NCI-H748 treated with DMSO at 0.1 percent for 48 hours (cell line): ENCODE measurements at places on chromosomes 7 and 10.

- peak; percentile 13 for DNase-seq
These were observed 709 bp downstream of the ARPC1B start for GRCh38 chr7:99375070-99375807.

DNA sequence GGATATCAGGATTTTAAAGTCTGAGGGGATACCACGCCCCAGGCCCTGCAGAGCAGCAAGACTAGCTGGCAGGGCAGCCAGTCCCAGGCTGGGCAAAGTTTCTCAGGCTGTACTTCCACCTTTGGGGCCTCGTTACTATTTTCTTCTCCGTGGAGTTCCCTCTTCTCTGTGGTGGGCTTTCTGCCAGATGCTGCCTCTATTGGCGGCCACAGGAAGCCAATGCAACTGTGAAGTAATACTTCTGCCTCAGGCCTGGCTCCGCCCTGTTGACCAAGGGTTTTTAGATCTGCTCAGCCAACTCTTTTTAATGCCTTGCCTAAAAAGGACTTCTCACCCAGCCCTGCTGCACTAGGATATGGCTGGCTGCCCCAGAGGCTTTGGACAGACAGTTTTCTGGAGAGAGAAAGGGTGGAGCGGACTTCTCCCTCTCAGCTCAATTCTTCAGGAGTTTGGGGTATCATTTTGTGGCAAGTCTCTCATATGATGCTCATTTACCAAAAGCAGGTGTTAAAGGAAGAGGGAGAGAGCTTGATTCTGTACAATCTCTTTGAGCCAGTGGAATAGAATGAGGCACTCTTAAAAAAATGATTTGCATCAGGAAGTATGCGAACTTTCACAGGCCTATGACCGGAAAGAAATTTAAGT is 67.4 kb downstream of the HHEX start:
- no peak for DNase-seq

DNA sequence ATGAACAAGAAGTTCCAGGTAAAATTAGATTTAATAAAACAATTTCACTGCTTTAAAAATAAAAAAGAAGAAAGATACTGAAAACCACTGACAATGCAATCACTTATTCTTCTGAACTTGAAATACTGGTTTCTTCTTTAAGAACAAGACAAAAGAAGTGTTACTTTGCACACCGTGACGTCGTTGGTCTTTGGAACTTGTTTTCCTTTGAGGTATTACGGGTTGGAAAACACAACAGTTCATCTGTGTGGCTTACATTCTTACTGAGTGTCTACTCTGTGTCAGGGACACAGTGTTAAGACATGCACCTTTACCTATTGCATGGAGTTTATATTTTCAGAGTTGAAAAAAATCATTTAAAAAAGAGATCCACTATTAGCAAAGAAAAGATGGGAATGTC is 41.3 kb upstream of the UCN3 start:
- no peak for DNase-seq

DNA sequence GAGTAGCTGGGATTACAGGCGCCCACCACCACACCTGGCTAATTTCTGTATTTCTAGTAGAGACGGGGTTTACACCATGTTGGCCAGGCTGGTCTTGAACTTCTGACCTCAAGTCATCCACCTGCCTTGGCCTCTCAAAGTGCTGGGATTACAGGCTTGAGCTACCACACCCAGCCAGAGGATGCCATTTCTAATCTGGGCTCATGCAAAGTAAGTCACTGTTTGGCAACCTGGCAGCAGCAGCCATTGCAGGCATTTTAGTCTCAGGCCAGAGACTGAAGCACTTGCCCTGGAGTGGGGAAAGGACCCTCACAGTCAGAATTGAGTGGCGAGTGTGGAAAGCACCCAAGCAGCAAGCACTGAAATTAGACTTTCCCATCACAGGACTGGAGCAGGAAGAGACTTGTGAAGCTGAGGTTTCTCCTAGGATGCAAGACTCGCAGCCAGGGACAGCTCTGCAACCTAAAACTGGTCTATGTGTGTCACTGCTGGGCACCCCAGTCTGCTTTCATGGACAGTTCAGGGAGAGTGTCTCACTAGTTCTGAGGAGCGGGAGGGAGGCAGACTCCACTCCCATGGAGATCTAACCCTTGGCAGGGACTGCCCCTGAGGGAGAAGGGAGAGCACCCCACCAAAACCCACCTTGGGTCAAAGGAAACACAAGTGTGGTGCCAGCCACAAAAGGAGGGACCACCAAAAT is 27.6 kb downstream of the SNX13 start:
- DNase-seq = no peak

GRCh38 chr10:31030260-31030659 is 1.4 kb downstream of the ZNF438 start:
- DNase-seq = no peak

- no peak for DNase-seq
These were observed 28.5 kb downstream of the CHAT start for GRCh38 chr10:49642311-49642710.

DNA sequence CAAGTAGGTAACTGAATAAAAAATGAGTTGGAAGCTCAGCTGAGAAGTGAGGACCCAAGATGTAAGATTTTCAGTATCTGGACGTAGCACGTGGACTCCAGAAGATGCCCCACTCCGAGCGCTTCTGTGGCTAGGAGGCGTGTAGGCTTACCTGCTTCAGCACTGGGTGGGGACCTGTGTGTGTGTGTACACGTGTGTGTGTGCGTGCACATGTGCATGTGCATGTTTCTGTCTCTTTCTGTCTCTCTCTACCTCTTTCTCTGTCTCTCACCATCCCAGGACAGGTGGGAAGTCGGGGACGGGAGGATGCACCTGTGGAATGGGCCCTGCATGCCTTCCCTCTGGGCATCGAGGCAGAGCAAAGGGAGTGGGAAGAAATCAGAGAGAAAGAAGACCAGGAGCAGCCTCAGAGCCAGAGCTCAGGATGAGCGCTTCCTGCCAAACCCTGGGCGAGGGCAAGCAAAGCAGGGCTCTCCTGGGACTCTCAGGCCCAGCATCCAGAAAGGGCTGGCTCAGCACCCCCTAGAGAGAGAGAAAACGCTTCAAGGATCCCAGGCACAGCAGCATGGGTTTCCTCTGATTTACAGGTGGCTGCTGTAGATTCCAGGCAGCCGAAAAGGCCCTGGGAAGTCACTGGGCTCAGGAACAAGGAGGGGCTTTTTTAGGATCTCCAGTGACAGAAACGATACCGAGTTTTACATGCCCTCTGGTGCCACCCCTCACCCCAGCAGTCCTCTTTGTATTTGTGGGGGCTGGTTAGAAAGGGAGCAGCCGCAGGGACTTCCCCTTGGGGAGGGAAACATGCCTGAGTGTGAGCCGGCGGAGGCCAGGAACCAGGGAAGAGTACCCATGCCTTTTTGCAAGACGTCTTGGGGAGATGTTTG is 28.5 kb downstream of the CXCL12 start:
- DNase-seq = no peak

DNA sequence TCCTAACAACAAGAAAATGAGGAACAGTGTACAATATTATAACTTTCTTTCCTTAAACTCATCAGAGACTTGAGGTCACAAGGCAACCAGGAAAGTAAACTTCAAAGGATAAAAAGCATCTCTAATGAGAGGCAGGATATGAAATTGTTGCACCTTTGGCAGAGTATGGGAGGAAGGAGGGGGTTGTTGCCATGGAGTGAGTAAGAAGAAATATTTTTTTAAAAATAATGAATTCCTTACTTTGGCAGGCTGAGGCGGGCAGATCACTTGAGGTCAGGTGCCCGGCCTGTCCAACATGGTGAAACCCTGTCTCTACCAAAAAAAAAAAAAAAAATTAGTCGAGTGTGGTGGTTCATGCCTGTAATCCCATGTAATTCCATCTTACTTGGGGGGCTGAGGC is 21.1 kb upstream of the CHN2 start:
- DNase-seq = no peak

DNA sequence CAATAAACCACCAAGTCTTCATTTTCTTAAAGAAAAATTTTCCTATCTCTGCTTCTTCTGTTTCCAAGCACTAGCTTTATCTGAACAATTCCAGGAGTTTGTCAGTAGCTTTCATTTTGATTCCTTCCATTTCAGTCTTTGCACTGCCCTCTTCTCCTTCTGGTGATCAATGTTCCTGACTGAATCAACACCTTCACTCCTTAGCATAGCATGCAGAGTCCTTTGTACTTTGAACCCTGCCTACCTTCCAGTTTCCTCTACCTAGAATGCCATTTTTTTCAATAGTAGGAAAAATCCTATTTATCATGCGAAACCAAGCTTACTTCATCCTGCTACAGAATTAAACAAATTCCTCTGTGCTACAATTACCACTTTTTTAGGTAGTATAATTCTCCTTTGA is 1.9 kb upstream of the C10orf88 start:
- DNase-seq = no peak

GRCh38 chr7:73881352-73882046 is 20.5 kb downstream of the TMEM270 start:
- no peak for DNase-seq

DNA sequence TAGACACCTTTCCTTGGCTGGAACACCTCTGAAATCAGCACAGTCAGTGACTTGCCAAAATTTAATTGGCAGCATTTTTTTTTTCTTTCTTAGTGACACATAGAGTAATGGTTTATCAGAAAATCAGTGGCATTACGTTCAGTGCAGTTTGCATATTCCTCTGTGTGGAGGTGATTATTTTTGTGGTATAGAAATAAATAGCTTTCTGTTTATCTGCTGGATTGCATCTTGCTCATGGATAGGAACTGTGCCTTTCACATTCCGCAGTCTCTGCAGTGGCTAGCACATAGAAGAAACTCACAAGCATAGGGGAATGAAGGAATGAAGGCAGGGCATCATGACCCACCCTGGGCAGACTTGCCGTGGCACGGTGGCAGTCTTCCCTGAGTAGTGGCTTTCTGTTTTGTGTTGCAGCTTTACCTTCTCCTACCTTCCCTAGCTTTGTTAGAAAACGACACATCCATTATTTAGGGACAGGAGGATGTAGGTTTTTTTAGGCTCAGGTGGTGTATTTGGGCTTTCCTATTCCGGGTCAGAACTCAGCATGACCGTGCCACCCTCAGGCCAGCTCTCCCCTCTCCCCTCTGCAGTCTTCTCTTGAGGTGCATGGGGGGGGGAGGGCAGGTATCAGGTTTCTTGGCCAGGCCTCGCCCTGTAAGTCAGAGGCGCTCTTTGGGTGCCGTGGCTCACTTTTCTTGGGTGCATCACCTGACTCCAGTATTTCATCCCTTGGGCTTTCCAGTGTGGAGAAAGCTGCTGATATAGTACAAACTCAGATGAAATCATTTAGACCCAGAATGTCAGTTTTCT is 112.5 kb upstream of the GJD4 start:
- no peak for DNase-seq

DNA sequence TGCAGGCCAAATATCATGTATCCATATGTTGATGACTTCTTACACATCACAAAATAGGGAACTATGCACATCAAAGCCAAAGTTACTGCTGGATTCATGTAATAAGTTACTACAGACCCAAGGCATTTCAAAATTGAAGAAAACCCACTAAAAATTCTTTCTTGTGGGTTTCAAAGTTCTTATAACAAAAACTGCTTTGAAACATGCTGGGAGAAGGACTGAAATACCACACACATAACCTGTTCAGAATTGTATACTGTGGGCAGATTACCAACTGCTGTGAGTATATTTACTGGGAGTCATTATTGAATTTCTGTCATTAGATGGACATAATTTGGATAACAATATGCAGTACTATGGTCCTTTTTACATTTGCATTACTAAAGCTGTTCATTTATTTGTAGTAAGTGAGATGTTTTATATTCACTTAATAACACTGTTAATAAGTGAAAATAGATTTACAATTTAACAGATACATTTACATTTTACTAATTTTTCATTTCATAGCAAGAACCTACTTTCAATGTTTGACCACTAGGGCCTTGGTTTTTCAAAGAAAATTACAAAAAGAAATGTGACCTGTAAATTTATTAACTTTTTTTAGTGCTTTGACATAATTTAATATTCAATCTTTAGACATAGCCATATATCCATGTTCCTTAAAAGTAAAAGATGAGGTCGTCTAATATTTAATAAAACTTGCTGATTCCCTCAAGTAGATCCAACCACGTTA is 132.6 kb downstream of the MAGI2 start:
- DNase-seq = no peak

- no peak for DNase-seq
These were observed 50.4 kb downstream of the PKD1L1 start for GRCh38 chr7:47897831-47898230.
